IMR-90 (cell line): ENCODE measurements at places on chromosomes 6 and 20.

DNA sequence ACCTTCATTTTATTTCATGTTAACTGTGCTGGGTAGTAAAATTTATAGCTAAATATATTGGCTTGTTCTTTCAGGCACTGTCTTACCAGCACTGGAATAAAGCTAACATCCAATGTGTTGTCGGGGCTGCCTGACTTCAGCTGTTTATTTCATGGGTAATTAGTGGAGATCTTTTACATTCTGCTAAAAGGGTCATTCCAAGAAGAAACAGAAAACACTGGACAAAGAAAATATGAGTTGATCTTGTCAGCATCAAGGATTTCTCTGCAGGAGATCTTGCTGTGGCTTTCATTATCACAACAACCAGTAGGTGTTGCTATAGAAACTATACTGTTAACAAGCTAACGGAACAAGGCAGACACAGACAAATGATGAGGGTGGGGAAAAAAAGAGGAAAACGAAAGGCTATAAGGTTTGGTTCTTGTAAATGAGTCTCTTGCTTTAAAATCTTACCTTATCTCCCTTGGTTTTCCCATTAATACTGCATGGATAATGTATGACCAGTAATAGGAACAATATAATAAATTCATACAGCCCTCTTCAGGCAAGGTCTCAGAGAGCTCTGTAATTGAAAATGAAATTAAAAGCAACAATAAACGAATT, 206.8 kb downstream of the SIM1 start:
- DNase-seq: peak; percentile 68

GRCh38 chr6:137734875-137735182, 132.2 kb upstream of the TNFAIP3 start:
- DNase-seq: no peak

DNA sequence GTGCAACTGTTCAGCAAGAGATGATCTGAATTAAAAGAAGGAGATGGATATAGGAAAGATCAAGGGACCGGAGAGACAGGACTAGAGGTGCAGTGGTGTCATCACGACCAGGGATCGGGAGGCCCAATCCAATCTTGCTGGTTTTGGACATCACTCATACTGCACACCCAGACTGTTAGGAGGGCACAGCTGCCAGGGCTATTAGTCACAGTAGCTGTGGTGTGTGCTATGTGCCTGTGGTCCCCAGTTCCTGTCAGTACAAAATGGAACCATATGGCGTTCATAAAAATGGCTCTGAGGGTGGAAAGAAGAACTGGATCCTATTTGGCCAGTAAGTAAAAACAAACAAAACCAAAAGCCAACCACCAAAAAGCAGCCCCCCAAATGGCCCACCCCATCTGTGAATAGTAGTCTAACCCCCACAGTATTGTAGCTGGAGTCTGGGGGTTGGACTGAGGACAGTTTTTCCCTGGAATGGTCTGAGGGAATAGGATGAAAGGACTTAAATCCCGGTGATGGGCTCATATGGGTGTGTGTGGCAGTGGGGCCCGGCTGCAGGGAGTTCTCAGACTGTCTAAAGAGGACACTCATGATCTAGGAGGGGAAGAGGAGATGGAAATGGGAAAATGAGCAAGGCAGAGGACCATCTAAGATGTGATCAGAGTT, 9.3 kb upstream of the NNAT start:
- peak; percentile 67 for DNase-seq

- peak; percentile 57 for DNase-seq
Measured at GRCh38 chr6:4615891-4616290, 160.3 kb upstream of the CDYL start.

DNA sequence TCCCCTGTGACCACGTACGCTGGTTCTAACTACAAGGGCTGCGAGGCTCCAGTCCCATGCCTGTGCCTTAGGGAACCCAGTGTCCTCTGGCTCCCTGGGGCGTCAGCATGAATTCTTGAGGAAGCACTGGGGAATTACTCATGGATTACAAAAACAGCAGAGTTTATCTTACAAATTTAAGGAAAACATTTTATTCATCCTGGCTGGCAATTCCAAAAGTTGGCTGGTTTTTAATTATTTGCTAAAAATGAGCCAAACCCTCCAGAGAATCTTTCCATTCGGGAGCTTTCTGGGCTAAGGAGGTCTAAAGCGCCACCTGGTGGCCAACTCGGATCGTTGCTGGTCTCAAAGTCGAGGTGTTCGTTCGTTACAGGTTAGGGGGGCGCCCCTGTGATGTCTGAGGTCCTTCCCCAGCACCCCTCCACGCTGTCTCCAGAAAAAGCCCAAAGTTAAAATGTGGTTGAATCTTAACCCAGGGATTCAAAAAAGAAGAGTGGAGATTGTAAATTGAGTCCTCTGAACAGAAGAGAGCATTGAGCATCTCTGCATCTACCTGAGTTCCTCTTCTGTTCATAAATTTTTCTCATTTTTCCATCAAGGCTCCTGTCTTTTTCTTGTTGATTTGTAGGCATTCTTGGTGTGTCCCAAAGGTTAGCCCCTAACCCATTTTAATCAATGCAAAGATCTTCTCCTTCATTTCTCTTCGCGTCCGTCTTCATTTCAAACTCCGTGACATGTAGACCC, 99.4 kb downstream of the BFSP1 start:
- DNase-seq: peak; percentile 44

GRCh38 chr6:154219250-154219649, 137.4 kb downstream of the IPCEF1 start:
- no peak for DNase-seq

DNA sequence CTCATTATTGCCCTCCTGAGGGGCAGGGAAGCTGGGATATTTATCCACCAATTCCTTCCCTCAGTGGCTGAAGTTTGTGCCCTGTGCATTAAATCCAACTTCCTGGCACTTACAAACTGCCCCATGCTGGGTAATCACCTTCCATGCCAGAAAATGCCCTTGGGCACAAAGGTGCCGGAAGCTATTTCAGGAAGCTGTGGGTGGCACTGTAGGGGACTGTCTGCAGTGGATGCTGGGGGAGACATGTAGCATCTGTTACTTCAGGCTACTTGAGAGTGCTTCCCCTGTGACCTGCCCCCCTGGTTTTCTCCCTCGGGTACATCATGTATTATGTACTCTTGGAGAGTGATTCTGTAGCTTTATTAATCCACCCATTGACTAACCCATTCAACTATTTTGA, 24.7 kb upstream of the RALGAPA2 start:
- no peak for DNase-seq

DNA sequence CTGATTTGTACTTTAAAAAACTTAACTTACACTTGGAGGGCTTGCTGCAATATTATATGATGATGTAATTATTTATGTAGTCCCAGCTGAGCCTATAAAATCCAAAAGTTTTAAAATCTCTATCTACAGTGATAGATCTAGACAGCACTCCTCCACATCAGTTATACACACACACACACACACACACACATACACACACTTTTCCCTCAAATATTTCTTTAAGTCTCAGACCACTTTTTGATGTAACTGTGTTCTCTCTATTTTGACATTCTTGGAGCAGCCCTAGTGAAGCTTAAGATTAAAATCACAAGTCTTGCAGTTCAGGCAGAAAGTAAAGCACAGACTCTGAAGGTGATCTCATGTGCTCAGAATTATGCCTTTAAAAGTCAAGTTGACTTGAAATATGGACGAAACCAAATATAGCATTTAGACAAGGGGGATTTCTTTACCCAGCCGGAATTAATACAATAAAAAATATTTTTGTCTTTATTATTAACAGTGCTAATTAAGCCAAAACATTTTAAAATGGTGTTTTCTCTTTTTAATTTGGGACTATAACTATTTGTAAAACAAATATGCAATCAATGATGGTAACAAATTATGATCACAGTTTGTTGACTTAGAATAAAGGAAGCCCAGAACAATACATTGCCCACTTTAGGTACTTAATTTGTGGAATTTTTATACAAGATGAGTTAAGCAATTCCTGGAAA, 63.5 kb upstream of the TMEM30A start:
- DNase-seq: peak; percentile 41

DNA sequence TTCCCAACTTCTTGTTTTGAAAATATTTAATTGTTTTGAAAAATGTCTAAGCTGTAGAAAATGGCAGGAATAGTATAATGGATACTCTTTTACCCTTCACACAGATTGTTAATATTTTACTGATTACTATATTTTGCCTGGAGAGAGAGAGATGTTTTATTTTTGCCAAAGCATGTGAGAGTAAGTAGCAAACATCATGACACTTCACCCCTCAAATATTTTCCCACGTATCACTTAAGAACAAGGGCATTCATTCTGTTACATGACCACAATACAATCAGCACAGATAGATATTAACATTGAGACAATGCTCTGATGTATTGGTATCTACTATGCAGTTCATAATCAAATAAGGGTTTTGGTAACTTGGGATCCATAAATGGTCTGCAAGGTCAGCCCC, 116.5 kb downstream of the CCDC170 start:
- DNase-seq: no peak

GRCh38 chr6:99745651-99746050, 139.0 kb downstream of the PRDM13 start:
- no peak for DNase-seq

DNA sequence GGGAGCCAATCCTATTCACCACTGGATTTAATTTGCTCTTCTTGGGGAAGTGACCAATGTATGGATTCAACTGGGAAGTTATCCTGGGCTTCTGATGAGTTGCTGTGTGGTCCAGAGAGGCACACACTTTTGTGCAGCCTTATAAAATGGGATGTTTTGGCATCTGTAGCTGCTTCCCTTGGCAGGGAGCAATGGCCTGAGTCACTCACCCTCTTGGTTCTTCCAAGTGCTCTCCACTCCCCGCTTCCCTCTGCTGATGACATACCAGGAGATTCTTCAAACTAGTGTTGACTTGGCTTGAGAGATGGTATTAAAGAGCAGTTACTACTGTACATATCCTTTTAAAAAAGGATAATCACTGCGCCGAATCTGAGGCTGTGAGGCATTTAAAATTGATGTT, 105.8 kb downstream of the JARID2 start:
- peak; percentile 91 for DNase-seq

- peak; percentile 36 for DNase-seq
Measured at GRCh38 chr6:14031516-14031915, 86.1 kb upstream of the CD83 start.

- DNase-seq: peak; percentile 91
Measured at GRCh38 chr6:138572167-138572875, 73.0 kb upstream of the NHSL1 start.

DNA sequence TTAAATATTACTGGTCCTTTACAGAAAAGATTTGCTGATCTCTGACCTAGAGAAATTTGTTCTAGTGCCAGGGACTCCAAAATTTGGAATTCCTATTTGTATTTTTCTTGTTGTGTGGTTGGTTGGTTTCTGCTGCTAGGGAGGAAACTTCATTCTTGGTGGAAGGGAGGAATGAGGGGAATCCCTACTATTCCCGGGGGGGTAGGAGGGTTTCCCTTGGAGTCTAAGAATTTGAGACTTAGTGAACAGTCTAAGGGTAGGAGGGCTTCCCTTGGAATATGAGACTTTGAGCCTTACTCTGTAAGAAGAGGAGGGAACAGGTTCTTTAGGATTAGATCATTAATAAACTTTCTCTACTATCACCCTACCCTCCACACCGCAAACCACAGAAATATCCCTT, 67.1 kb upstream of the ADGRF1 start:
- DNase-seq: no peak

DNA sequence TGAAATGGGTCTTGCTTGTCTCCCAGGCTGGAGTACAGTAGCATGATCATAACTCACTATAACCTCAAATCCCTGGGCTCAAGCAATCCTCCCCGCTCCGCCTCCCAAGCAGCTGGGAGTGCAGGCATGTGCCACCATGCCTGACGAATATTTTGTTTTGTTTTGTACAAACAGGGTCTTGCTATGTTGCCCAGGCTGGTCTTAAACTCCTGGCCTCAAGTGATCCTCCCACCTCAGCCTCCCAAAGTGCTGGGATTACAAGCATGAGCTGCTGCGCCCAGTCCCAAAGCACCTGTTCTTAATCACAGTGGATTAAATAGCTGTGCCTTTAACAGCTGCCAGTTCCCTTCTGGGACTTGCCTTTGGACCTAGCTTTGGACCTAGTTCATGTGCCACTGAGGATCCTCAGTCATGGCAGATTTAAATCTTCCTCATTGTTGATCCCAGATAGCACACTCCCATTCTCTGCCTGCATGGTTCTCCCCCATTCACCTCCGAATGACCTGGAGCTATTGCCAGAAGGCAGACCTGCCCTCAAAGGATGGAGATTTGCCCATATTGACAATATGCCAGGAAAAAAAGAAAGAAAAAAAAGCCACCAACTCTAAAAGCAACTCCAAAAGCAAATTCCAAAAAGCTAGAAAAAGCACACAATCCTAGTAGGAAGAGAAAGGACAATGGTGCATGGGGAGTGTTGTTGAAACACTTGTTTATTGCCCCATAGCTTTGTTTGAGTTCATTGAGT, 10.6 kb downstream of the POFUT1 start:
- DNase-seq: no peak

DNA sequence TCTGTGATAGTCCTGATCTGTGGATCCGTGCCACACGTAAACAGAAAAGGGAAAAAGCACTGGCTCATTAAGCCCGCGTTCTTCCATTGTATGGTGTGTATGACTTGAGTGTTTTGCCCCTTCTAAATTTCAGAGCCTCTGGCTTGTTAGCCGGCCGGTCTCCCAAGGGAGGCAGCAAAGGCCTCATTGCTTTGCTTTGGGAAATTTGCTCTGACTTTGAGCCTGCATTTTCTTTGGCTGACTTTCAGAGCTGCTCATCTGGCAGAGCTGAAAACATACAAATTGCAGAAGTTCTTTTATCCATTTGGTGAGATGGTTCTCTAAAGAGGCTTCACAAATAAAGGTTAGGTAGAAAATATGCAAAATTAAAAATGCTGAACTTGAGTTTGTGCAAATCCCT, 123.0 kb downstream of the UTRN start:
- DNase-seq: peak; percentile 18

- no peak for DNase-seq
Measured at GRCh38 chr6:88702956-88703556, 260.4 kb downstream of the RNGTT start.

DNA sequence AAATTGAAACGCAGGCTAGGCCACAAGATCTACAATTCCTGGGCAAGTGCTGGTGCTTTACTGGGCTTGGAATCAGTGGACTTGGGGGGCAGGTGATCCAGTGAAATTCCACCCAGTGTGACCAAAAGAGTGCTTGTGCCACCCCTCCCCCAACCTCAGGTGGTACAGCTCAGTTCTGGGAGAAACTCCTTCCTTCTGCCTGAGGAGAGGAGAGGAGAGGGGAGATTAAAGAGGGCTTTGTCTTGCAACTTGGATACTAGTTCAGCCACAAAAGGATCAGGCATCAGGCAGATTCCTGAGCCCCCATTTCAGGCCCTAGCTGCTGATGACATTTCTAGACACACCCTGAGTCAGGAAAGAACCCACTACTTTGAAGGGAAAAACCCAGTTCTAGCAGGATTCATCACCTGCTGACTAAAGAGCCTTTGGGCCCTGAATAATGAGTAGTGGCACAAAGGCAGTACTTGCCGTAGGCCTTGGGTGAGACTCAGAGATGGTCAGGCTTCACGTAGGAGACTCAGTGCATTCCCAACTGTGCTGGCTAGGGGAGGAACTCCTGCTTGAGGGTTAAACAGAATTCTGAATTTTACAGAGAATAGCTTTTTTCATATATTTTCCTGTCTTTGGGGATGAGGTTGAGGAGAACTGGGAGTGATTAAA, 446.7 kb downstream of the BMP2 start:
- no peak for DNase-seq
